CD4-positive, CD25-positive, alpha-beta regulatory T cell (primary cell): ENCODE measurements at places on chromosomes 7 and 10. TPM values are rescaled to one million over a fixed set of nuclear protein-coding genes. Genes with fewer than 3 reads are reported as not detected.

Gene DEPP1
- not detected for polyA plus RNA-seq

Gene SPDYE18
- 0.18 TPM for polyA plus RNA-seq

Gene FUOM
- 12.3 TPM for polyA plus RNA-seq

Gene UPK3BL2
- polyA plus RNA-seq = 1.4 TPM

Gene CDH23
- 1.5 TPM for polyA plus RNA-seq

Gene DNAH11
- 0.65 TPM for polyA plus RNA-seq

Gene TSPAN12
- polyA plus RNA-seq = not detected

Gene CREB5
- polyA plus RNA-seq = not detected

Gene GIMAP8
- 15.1 TPM for polyA plus RNA-seq

Gene OPN1SW
- not detected for polyA plus RNA-seq

Gene LDB3
- not detected for polyA plus RNA-seq

Gene INSYN2A
- not detected for polyA plus RNA-seq

Gene NEUROG3
- polyA plus RNA-seq = not detected

Gene NAT16
- not detected for polyA plus RNA-seq

Gene SLC26A3
- polyA plus RNA-seq = not detected

Gene TAS2R5
- polyA plus RNA-seq = 0.30 TPM
